ENCODE measurements at places on chromosomes 5 and 9. TPM values are rescaled to one million over a fixed set of nuclear protein-coding genes. Genes with fewer than 3 reads are reported as not detected.
A peak's percentile ranks its signal among the peaks of the same experiment; 100 is the strongest.

DNA sequence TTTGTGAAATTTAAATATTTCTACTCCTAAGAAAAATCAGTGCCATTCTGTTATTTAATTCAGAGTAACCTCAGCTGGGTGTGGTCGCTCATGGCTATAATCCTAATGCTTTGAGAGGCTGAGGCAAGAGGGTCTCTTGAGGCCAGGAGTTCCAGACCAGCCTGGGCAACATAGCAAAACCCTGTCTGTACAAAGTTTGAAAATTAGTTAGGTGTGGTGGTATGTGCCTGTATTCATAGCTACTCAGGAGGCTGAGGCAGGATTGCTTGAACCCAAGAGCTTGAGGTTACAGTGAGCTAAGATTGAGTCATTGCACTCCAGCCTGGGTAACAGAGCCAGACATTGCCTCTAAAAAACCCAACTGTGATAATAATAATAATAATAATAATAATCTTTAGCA, 44.8 kb upstream of the CNTLN start:
- no peak for DNase-seq

DNA sequence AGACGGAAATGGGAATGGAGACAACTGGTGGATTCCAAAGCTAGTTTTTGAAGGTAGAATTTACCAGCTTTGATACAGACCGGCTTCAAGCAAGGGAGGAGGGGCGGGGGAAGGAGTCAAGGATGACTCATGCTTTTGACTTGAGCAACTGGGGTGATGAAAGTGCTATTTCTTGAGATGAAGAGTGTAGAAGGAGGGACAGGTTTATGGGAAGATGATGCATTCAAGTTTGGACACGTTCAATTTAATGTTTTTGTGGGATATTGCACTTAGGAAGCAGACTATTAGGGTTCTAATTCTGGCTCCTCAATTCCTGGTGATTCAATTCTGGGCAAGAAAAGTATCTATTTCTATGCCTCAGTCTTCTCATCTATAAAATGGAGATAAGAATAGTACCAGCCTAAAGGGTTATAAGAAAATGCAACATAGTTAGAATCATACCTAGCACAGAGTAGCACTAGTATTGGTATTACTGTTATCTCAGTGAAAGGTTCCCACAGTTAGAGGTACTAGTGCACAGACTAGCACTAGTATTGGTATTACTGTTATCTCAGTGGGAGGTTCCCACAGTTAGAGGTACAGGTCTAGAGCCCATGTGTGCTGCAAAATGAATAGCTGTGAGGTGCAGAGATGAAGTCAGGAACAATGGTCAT, 4.6 kb downstream of the NIPAL4 start:
- DNase-seq, result peak; percentile 85

- no peak for DNase-seq
These were observed 38.2 kb downstream of the SLC9A3 start for GRCh38 chr5:485946-486491.

- no peak for DNase-seq
These were observed 151.7 kb upstream of the POU5F2 start for GRCh38 chr5:93893075-93893474.

DNA sequence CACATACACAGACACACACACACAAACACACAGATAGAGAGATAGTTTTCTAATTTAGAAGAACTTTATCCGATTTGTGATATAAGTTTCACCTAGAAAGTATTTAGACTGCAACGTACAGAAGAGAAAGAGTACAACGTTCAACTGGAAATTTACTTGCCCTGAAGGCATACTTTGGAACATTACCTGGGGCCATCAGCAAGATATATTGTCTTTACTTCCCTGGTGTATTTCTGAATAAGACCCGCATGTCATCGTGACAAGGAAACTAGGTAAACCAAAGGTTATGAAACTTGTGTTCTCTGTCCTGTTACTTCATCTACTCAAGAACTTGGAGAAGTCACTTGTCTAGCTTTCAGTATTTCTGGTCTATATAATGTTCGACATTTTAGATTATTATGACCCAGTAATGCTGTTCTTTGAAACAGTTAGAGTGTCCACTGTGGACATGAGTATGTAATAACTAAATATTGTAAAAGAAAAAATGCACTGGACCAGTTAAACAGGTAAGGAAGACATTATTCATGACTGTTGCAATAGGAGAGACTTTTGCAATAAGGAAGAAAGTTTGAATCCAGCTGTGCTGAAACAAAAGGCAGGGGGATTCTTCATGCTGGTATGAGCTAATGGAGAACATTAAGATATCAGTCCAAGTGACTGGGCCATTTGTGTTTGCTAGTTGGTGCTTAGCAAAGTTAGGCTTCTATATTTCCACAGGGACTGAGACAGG, 1791.1 kb downstream of the MAT2B start:
- no peak for DNase-seq

DNA sequence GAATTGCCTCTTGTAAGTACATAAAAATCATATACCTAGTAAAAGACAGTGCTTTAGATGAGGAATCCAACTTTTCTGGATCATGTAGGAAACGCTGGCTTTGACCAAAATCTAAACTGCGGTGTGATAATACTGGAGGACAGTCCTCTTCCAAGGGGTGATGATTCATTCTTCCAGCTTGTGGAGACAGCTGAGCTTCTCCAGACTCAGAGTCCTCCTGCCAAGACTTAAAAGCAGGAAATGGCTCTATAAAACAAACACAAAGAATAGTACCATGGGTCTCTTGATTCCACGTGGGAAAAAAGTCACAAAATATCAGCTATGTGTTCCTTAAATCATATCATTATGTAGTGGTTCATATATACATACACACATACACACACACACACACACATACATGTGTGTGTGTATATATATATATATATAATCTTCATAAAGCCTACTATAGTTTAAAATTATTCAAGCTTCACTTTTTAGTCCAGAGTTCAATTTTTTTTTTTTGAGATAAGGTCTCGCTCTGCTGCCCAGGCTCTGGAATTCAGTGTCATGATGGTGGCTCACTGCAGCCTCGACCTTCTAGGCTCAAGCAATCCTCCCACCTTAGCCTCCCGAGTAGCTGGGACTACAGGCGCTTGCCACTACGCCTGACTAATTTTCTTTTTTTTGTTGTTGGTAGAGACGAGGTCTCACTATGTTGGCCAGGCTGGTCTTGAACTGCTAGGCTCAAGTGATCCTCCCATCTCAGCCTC, 65.0 kb downstream of the PKD2L2 start:
- DNase-seq, result peak; percentile 97

Gene CHSY3
- total RNA-seq, result 105 TPM

Gene PSAT1
- total RNA-seq, result 14.2 TPM

DNA sequence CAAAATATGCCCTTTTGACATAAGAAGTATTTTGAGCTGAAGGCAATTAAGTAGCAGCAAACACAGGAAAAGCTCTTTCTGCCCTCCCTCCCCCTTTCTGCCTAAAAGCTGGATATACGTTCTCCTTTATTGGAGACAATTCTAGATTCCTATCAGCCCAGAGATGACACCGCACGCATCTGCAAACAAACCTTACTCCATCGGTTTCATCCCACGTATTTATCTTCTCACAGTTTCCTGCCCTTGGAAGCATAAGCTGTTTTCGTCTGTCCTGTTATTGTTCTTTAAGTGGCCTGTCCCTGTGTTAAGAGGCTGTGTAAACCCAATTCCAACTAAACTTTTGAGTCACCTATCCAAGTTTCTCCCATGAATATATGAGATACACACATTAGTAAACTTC, 11.8 kb downstream of the TBC1D9B start:
- no peak for DNase-seq

Gene GAS1
- total RNA-seq, result 436 TPM

DNA sequence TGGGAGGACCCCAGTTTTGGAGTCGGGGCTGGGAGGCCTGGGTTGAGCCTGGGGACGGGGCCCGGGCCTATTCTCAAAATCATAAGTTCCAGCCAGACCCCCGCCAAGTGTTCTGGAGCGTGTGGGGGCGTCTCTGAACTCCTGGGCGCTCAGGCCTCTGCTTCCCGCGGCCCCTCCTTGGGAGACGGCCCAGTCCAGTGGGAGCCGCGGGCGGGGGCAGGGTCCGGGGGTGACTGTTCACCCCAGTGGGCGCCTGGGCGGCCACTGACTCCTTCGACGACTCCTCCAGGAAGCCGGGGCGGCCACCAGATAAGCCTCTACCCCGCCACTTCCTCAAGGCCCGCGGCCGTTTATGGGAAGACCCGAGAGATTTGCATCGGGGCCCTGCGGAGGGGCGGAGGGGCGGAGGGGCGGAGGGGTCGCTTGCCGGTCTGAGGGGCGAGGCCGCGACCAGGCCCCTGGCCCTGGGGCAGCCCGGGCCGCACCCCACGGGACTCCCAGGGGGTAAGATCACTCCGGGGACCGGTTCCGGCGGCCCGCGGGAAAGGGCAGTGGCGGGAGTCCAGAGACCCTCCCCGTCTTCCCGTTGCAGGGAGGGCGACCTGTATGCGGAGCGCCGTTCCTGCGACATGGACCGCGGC, 655 bp downstream of the TOR4A start:
- no peak for DNase-seq

DNA sequence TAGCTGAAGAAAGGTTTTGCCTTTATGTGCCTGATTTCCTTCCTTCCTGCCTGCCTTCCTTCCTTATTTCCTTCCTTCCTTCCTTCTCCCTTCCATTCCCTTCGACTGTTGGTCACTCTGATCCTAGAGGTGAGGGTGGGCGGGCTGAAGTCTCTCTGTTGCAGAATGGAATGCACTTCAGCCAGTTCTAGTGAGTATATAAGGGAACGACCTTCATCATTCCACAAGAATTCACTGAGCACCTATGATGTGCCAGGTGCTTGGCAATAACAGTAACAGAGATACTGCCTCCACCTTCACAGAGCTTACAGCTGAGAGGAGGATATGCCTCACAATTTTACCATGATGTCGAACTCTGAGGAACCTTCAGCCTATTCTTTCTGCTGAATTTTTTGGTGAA, 8.7 kb upstream of the OR5C1 start:
- DNase-seq, result no peak

- DNase-seq, result peak; percentile 21
These were observed 52.3 kb downstream of the TLE4 start for GRCh38 chr9:79623799-79624721.

DNA sequence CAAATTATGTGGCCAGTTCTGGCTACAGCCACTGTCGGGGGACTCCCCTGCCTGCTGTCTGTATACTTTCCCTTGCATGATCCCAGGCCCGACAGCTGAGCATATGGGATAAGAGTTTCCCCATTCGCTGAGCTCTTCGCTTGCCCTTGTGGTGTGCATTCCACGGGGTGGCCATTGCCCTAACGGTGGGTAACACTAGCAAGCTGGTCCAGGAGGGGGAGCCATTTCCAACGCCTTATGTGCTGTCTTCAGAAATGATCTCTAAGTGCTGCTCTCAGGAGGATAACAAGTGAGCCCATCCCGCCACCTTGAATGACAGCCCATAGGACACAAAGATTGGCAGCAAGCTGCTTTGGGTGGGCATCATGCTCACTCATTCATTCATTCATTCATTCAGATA, 190.9 kb downstream of the FSTL4 start:
- DNase-seq, result no peak

Gene FBP2
- total RNA-seq, result not detected

DNA sequence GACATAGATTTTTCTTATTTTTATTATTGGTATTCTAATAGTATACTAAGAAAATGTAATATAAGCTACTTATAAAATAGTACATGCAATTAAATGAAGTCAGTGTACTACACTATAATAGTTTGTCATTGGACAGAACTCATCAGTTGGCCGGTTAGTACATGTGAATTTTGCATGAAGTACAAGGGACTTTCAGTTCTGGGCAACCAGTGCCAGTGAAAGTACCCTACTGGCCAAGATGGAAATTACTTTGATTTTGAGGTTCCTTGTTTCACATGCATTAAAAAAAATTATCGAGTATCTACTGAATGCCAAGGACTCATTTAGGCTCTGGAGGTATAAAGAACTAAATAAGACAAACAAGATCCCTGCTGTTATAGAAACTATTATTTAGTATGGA, 213.4 kb upstream of the ELL2 start:
- no peak for DNase-seq

- DNase-seq, result no peak
These were observed 26.0 kb upstream of the SYK start for GRCh38 chr9:90775657-90776056.

Gene WDR55
- total RNA-seq, result 19.0 TPM

GRCh38 chr5:10735569-10736276, 25.3 kb downstream of the DAP start:
- no peak for DNase-seq

GRCh38 chr5:32642276-32643002, 57.1 kb downstream of the SUB1 start:
- peak; percentile 50 for DNase-seq

Gene HRCT1
- total RNA-seq, result 13.7 TPM

DNA sequence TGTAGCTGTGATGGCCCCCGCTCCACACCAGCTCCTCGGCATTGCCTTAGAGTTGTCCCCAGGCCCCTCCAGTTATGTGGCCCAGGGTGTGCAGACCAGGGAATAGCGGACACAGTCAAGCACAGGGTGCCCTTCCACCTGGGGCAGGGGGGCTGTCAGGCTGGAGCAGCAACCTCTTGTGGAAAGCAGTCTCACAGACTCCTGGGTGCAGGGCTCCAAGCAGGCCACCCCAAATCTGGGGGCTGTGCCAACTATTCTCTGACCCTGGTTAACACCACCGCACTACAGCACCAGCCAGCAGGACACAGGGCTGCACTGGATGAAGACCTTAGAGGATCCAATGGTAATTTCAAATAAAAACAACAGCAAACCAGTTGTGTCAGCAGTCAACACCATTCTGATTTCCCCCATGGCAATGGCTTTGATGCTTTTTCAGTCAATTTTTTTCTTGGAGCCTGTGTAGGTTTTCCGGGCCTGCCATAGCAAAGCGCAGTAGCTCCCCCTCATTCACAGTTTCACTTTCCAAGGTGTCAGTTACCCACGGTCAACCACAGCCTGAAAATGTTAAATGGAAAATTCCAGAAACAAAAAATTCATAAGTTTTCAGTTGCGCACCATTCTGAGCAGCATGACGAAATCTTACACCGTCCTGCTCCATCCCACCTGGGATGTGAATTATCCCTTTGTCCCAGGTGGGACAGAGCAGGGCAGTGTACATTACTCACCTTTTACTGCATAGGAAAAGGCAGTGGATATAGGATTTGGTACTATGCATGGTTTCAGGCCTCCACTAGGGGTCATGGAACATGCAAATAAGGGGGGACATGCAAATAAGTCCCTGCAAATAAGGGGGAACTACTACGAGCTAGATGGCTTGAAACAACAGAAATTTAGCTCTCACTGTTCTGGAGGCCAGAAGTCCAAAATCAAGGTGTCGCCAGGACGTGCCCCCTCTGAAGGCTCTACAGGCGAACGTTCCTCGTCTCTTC, 49.0 kb downstream of the C5orf15 start:
- no peak for DNase-seq
